H1 (cell line): ENCODE measurements at places on chromosomes 16 and 17. TPM values are rescaled to one million over a fixed set of nuclear protein-coding genes. Genes with fewer than 3 reads are reported as not detected.

Gene ABCC1
- 65.7 and 66.8 TPM in 2 replicates for total RNA-seq

GRCh38 chr16:65959983-65960382 is 406.5 kb upstream of the CDH5 start:
- DNase-seq, result no peak

- DNase-seq, result no peak
Measured at GRCh38 chr17:37507111-37507510, 17.4 kb downstream of the DUSP14 start.

- DNase-seq, result no peak
Measured at GRCh38 chr16:86362155-86362849, 148.0 kb upstream of the FOXF1 start.

GRCh38 chr16:78485188-78485916 is 385.9 kb downstream of the WWOX start:
- DNase-seq, result no peak

DNA sequence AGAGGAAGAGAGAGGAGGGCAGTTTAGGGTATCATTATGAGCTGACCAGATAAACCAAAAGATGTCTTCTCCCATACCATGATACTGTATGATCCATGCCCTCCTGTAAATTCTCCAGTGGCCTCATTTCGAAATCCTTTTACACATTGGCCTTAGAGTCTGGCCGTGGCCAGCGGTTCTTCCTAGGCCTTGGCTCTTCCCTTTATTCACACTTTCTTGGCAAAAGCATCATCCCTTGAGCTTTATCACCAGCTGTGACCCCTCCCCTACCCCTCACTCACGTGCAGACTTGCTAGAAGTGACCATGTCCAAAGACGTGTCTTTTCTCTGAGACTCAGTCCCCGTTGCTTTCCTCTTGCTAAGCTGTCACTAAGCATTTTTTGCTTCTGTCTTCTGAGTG is 22.8 kb downstream of the KATNIP start:
- DNase-seq, result no peak

GRCh38 chr17:39601758-39602532 is 5.8 kb downstream of the NEUROD2 start:
- no peak for DNase-seq

Gene MMP15
- total RNA-seq, result 42.2 and 44.0 TPM in 2 replicates

DNA sequence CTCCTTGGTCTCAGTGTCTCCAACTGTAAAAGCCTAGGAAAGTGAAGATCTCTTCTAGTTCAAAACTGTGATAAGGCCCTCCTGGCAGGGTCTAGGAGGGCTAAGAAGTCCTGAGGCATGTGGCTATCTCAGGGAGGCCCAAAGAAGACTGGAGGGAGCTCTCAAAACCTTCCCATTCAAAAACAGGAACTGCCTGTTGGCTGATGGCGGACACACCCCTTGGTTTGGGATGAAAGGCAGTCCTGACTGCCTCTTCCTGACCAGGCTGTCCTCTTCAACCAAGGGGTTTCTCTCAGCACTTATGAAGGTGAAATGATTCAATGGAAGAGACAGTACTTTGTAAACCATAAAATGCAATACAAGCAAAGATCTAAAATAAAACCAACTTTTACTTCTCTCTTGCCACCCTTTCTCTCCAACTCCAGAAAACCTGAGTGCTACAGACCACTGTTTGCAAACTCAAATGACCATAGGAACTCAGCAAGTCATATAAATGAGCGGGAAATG is 4.7 kb downstream of the ZNF764 start:
- DNase-seq, result no peak

Gene AGRP
- not detected in 2 replicates for total RNA-seq

DNA sequence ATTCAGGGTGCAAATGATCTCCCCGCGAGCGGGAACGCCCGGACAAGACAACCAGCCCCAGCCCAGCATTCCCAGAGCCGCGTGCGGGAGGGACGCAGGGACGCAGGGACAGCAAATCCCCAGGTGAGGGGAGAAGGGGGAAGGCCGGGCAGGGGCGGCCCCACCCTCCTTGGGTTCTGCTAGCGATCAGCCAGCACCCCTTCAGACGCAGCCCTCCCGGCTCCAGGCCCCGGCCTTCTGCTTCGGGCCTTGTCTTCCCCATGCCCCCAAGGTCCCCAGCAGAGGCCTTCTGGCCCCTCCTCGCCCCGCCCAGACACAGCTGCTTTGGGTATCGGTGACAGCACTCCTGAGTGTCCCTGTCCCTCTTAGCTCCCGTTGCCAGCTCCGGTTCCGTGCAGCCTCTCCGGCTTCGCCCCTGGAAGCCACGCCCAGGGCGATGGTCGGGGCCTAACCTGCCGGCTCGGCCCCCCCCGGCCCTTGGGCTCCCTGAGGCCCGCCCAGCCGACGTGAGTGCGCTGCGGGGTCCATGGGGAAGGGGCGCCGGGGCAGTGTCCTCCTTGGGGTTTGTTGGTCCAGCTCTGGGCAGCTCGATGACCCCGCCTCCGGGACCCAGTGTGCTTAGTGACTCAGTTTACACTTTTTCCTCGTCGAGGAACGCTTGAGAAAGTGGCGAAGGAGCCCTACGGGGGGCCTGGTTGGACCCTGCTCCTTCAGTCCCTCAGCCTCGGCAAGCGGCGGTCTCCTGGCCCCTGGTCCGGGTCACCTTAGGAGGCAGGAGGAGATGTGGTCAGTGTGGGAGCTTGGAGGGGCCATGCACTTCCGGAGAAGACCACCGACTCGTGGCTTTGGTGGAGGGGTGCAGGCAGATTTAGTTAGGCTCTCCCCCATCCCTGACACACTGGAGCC is 50.5 kb upstream of the AMZ2 start:
- peak; percentile 75 for DNase-seq

DNA sequence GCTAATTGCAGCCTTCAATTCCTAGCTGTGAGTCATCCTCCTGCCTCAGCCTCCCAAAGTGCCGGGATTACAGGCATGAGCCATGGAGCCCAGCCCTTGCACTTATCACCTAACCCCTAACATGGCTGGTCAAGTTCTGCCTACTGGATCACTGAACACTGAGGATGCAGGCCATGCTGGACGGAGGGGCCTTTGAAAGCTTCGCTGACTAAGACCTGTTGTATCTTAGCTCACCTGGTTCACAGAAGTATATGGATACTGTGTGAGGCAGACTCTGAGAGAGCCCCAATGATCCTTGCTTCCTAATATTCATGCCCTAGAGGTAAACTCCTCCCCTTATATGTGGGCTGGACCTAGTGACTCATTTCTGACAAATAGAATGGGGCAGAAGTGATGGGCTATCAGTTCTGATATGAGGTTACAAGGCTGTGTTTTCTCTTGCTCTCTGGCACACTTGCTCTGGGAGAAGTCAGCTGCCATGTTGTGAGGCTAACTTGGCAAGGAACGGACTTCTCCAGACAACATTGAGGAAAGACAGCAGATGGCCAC is 11.7 kb upstream of the TMIGD1 start:
- no peak for DNase-seq

Gene RASL10B
- 21.6 and 22.8 TPM in 2 replicates for total RNA-seq

DNA sequence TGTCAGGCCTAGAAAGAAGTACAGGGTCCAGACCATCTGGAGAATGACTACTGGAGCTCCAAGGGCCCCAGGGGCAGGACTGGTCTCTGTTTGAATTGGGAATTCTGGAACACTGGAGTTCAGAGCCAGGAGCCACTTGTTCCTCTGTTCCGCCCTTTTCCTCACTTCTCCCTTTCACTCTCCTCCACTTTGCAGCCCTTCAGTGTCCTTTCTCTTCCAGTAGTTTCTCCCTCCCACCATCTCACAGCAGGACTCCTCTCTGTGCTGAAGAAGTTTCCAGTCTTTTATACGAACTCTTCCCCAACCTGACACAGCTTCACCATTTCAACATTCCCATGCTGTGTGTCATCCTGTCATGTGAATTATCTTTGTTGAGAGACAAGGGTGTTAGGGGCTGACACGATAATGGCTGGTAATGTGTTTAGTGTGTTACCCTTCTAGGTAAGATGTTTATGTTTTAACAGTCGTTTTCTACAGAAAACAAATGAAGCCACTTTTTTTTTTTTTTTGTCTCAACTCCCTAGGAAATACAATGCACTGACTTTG is 180.3 kb upstream of the MYOCD start:
- DNase-seq, result no peak

DNA sequence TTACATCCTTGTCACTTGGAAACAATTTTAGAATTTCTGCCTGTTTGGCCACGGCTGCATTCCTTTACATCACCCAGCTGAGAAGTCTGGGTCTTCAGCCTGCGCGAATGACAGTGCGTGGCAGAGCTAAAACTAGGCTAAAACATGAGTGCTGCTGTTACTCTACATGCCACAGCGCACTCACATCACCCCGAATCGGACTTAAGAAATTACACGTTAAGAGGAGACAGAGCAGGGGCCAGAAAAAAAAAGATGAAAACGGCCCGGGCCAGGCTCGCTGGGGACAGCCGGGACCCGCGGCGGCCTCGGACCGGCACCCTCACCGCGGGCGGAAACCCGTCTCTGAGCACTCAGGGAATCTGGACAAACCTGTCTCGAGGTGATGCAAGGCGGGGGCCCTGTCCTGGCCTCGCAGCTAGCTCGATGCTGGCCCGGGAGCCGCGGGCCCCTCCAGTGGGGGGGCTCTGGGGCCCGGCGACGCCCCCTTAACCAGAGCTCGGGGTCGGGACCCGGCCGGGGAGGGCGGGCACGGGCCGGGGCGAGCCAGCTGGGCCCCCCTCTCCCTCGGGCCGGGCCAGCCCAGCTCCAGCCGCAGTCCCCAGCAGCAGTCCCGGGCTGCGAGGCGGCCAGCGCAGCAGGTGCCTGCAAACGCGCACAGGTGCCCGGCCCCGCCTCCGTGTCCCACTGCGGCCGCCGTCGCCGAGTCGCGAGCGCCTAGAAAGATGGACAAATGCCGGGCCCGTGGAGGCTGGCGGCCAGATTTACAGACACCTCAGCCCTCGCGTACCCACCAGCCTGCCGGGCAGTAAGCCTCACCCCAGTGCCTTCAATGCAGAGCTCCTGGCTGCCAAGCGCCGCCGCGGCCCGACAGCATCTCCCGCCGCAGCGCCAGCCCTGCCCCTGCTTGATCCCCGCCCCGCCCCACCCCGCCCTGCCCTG is at the start of gene AKTIP:
Gene AKTIP, minus strand, starts transcription at position 879 of the 939 bp plus-strand sequence. CDS start 2,950 bp downstream, outside the sequence.
- DNase-seq, result peak; percentile 57

- no peak for DNase-seq
Measured at GRCh38 chr17:29243792-29244191, 2.9 kb upstream of the CRYBA1 start.

Gene UNC13D
- 7.5 and 8.4 TPM in 2 replicates for total RNA-seq

Gene FOXC2
- total RNA-seq, result 0.09 and 0.11 TPM in 2 replicates

- no peak for DNase-seq
Measured at GRCh38 chr16:19245326-19245925, 40.1 kb upstream of the CLEC19A start.

Gene CCL7
- not detected in 2 replicates for total RNA-seq
